ENCODE measurements at places on chromosomes 6 and 20.

- no peak for DNase-seq
These were observed 1.7 kb downstream of the SCML4 start for GRCh38 chr6:107822176-107823046.

- no peak for DNase-seq
These were observed 4.2 kb downstream of the PPP2R5D start for GRCh38 chr6:42988486-42989020.

DNA sequence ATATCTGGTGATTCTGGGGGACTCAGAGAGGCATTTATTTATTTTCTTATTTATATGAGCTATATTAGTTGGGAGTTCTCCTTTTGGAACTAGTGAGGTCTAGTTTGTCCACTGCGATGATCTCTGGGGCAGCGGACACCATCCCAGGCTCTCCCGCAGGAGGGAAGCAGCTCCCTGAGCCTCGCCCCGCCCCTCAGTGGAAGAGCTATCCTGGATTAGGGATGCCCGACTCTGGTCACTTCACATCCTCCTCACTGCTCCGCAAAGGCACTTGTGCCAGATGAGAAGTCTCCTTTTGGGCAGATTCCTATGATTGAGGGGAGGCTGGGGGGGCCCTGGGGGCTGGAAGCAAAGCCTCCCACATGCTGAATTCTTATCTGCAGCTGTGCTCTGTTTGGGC lies 3.6 kb upstream of the MAS1 start:
- DNase-seq, result no peak

DNA sequence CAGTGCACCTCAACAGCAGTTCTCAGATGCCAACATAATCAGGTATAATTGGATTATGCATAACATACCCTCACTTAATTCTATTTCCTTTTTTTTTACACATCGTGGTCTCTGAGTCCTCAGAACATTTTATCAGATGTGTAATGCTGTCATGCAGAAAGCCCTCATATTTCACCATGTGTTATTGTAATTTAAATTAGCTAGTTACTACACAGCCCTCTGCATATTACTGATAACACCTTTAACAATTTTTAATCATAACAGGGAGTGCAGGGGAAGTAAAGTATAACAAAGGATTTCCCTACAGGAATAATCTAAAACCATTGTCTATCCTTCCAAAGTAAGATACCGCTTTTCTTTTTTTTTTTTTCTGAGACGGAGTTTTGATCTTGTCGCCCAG lies 91.9 kb upstream of the CCDC28A start:
- no peak for DNase-seq

- no peak for DNase-seq
These were observed 4.4 kb downstream of the ANKRD60 start for GRCh38 chr20:58224097-58224496.

DNA sequence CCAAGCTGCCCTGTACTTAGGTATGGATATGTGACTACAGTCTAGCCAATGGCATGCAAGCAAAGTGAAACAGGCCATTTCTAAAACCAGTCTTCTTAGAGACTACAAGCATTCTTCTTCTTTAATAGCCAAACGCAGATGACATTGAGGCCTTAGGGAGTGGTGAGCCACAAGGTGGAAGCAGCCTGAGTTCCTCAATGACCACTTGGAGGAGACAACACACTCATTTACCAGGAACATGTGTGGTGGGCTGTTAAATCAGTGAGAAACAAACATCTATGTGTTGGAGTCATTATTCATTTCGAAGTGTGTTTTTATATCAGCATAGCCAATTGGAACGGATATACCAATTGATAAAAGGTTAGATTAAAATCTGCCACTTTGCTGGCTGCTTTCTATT lies 122.0 kb downstream of the GFRAL start:
- no peak for DNase-seq

GRCh38 chr6:71523548-71523947 lies 234.9 kb downstream of the OGFRL1 start:
- DNase-seq, result no peak

DNA sequence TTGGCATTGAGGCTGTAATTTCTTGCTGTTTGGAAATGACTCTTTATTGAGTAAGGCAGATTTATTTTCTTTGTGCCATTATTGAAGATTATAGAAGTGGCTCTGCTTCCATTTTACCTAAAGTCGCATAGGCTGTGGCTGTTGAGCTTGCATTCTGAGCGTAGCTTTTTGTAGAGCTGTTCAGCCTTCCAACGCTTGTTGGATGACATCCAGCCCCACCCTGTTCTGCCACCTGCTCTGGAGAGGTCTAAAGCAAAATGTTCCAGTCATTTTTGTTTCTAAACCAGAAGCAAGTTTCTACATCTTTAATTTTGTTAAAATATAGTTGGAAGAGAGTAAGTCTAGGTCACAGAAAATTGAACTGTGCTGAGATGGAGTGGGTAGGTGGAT lies 24.4 kb downstream of the UST start:
- DNase-seq, result no peak

DNA sequence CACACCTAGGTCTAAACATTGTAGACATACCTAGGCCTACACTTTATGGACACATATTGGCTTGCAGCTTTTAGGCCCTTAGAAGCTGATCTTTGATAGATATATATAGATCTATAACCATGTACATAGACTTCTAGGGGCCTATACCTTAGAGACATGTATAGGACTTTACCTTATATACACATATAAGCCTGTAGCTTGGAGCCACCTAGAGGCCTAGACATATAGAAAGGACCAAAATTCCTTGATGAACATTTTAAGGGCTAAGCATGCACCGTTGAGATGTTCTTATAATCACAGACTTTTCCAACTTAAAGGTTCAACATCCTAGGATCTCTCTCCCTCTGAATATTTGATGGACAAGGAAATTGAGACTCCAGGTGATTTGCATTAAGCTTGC lies 371.7 kb upstream of the SASH1 start:
- DNase-seq, result no peak

DNA sequence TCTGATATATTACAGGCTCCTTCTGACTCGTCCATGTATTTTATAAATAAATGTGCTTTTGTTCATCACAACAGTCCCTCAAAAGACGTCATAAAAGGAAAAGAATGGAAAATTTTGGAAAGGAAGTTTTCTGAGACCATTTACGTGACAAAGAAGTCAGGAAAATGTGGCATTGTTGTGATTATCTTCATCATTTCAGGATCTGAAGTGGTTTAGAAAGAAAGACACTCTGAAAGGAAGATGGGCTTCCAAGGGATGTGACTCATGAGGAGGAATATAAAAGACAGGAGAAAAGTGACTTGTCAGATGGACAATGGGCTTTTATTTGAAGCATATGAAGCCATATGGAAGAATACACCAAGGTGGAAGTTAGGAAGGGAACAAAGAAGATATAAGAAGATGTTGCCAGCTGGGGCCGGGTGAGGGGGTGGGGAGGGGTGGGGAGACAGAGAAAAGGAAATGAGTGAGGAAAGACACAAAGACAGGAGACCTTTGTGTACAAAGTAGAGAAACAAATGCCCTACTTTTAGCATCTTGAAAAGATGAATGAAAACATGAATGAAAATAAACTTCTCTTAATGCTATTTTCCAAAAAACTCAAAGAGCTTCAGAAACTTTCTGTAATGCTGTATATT lies 190.3 kb upstream of the PREP start:
- DNase-seq, result no peak

DNA sequence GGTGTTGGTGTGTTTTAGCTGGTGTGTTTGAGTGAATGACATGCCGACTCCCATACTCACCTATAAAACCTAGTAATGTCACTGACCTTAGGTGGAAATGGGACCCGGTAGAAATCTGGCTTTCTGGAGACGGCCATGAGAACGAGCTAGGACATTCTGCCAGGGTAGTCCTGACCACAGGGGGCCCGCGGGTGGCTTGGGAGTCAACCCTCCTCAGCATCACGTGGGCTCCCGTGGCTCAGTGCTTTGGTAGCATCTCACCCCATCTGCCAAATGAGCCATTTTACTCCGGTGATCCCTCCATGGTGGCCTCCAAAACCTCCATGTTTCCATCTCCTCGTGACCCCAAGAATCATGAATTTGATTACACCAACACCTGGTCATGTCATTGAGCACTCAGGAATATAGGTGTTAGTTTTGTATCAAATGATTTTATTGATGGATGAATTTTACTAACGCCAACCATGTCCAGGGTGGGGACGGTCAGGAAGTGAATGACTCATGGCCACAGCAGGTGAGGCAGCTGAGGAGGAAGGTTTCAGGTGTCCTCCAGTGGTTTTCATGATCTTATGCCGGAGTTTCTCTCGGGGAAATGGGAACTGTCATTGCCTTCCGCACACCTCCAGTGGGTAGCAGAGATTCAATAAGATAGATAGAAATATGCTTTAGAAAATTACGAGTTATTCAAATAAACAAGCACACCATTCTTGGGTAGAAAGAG lies 195.0 kb downstream of the SYNDIG1 start:
- no peak for DNase-seq

DNA sequence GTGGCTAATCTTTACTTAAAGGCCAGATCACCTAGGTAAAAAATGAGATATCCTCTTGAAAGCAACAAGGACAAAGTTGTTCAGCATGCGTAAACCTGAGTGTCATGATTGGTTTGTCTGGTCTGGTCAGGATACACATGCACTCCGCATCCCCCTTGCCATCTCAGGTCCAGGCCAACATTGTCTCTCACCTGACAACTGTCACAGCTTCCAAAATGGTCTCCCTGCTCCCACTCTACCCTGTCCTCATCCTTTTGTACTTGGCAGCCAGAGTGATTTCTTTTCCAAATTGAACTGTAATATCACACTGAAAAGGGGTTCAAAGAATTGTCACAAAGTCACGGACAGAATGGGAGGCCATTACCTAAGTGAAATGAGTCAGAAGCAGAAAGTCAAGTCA lies 21.1 kb upstream of the APCDD1L start:
- DNase-seq, result no peak

DNA sequence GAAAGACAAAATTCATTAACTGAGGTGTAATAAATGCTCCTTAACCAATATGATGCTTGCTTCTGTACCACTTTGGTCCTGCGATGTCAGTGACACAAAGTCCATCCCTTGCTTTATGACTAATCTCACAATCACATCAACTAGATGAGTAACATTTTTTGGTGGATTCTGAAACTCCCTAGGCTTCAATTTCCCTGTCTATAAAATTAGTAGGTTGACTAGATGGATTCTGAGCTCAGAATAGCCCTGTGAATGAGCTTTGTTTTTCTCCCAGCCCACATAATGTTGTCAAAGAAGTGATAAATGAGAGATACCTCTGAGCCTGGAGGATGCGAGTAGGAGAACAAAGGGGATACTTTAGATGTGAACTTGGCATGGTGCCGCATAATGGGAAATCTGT lies 9.1 kb downstream of the TXLNB start:
- DNase-seq, result no peak

DNA sequence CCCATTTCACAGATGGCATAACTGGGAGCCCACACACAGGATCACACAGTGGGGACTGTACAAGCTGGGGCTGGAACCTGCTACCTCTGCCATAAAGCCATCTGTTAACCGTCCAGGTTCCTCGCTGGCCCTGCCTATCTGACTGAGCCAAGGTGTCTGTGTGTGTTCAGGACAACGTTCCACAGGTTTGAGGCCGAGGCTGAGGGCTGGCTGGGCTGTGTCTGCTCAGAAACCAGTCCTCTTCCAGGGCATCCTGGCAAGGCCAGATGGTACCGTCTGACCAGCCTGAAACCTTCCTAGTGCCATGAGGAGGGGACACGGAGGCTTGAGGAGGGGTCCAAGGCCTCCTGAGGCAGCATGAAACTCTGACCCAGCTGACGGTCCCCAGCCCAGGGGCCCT lies 150.6 kb downstream of the TAF4 start:
- no peak for DNase-seq

GRCh38 chr6:42038811-42039408 lies 11.4 kb upstream of the TAF8 start:
- DNase-seq, result no peak

- DNase-seq, result no peak
These were observed 31.4 kb downstream of the HIVEP2 start for GRCh38 chr6:142913511-142914047.

DNA sequence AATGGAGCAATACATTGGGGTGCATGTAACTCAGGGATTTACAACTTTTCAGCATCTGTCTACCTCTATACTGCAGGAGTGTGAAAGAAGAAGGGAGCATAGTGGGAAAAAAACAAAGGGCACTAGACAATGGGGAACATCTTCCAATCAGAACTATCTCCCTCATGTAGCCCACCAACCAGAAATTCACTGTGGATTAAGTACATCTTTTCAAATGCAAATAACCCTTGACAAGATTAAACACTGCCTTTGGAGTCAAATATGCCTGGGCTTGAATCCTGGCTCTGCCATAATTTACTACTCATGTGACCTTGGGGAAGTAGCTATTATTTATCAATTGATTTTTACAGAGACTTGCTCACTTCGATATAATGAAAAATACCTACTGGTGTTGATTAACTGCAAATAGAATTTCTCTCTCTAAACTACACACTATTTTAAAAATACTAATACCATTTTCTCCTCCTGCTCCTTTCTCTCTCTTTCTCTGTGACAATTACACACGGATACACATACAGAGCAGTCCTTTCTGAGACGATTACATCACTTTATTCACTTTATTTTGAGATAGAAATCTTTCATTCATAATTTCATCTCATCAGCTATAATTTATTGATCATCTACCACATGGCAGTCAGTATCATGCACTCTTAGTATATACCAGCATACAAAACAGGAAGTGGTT lies 783.7 kb downstream of the FRK start:
- DNase-seq, result no peak

Measured in right renal cortex interstitium (tissue), 3 donors.